ENCODE measurements at places on chromosomes 12 and 14.

DNA sequence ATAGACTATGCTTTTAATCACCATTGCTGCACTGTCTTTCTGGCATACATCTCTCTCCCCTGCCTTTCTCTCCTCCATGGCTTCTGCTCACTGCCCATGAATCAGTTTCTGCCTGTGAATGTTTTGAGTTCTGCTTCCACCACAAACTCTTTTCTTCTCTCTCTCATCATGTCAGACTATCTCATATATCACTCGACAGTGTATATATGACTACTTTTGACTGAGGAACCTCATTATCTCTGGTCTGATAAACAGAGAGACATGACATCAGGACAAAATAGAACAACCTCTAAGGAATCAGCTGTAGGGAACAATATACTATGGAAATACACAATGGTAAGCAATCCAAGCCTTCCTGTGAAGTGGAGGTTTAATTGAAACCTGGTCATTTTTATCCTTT, 177.9 kb downstream of the FOXA1 start:
- no peak for DNase-seq

DNA sequence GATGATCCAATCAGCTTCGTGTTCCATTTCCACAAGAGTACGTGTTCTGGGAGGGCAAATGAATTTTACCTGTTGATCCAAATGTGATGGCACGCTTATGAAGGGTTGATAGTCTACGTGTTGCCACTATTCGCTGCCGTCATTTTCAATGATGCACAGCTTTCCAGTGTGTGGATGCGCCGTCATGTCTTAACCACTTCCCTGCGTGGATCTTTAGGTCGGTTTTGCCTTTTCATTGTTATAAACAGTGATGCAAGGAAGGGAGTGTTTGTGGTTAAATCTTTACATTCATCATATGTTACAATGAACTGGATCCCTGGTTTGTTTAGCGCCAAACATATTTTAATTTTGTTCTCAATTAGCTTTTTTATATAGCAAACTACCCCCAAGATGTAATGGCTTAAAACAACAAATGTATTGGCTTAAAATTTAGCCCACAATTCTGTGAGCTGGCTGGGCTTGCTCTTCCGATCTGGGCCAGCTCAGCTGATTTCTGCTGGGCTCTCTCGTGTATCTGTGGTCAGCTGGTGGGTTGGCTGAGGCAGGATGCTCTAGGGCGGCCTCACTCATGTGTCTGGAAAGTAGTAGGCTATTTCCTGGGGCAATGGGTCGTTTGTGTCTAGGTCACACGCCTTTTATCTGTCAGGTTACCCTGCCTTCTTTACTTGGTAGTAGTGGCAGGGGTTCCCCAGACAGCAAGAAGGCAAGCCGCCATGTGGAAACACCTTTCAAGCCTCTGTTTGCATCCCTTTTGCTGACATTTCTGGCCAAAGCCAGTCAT, 176.7 kb downstream of the CRADD start:
- no peak for DNase-seq

- no peak for DNase-seq
Observed at GRCh38 chr12:58886474-58886873, 33.8 kb downstream of the LRIG3 start.

DNA sequence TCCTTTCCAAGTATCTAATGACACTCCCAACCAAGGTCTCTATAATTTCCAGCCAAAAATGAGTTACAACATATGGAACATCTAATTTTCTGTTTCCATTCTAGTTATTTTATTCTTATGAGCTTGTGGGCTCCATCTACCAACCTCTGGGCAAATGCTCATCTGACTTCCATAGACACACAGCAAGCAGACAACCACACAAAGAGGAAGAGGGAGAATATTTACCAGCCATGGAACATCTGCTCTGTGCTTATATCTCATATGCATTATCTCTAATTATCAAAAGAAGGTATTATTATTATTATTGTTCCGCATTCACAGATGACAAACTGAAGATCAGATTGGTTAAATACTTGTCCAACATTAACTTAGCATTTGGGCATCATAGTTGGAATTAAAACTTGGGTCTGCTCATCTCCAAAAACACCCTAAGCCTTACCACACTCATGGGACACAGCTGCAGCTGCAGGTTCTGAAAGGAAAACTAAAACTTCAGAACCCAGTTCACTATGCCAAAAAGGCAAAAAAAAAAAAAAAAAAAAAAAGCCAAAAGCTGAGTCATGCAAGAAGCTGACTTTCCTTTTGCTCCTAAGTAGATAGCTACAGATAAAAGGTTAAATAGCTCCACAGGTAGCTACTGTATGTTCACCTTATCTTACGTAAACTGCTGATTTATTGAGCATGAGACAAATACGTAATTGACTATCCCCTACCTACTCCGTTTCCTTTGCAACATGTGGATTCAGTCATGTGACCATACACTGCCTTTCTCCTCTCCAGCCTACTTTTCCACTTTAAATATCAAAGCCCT, 23.6 kb upstream of the TCL1B start:
- no peak for DNase-seq

- DNase-seq = no peak
Observed at GRCh38 chr12:104482113-104482512, 25.4 kb downstream of the CHST11 start.

- no peak for DNase-seq
Observed at GRCh38 chr12:117309276-117309925, 52.0 kb downstream of the NOS1 start.

- DNase-seq = no peak
Observed at GRCh38 chr14:68663385-68664076, 129.3 kb downstream of the ZFP36L1 start.

GRCh38 chr12:90020014-90020413, 311.4 kb upstream of the ATP2B1 start:
- DNase-seq = no peak

All from memory B cell (primary cell).